ENCODE measurements at places on chromosomes 4 and X.

- DNase-seq = no peak
Measured at GRCh38 chr4:22480675-22481327, 35.1 kb downstream of the ADGRA3 start.

DNA sequence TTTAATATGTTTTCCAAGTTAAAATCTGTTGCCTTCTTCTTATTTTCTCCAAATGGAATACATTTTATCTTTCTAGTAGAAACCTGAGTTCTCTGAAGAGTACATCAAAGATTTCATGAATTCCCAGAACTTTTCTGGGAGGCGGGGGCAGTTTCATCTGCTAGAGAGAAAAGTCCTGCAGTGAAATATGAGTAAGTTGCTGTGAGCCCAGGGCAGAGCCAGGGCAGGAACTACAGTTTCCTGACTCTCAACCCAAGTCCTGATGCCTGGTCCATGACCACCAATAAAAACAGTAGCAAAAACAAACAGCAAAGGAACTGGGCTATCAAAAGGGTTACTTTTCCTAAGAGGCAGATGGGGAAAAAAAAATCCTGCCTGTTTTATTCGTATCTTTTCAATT lies 239.4 kb upstream of the CTSO start:
- no peak for DNase-seq

DNA sequence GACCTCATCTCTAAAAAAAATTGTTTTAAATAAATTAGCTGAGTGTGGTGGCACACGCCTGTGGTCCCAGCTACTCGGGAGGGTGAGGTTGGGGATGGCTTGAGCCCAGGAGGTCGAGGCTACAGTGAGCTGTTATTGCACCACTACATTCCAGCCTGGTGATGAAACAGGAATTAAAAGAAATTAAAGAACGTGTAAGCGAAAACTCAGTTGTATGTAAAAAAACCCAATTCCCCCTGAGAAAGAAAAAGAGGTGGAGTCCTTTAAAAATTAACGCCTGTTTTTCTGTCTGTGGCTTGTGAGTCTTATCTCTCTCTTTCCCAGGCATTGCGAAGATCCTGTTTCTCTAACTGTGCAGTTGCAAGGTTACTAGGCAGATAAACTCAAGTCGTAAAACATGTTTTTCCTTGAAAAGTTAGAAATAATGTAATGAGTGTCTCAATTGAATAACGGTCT lies 22.1 kb downstream of the EPGN start:
- no peak for DNase-seq

DNA sequence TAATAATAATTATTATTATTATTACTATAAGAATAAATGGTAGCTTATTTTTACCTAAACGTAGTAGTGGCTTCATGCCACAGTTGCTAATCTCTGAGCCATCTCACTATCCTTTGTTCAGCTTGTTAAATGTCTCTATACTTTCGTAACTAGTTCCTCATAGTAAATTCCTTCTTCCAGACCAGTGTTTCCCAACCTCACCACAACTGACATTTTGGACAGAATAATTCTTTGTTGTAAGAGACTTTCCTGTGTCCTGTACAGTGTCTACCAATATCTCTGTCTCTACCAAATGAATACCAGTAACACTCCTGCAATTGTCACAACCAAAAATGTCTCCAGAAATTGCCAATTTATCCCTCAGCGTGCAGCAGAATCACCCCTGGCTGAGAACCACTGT lies 1040.9 kb downstream of the DMD start:
- DNase-seq = no peak

GRCh38 chr4:137376312-137376711 lies 156.0 kb downstream of the PCDH18 start:
- DNase-seq = no peak

DNA sequence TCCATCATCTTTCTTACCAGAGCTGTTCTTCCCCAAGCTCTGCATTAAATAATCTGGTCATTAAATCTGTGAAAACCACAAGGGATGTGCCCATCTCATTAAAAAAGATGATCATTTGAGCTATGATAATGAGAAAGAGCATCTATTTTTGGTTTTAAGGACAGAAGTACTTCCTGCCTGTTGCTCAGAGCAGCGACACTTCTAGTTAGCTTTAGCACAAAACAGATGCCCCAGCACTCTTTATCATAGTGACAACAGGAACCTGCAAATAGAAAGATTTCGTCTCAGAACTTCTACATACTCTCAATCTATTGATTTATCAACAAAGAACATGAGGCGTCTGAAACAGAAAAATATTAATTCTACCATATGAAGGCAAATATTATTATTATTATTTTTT lies 140.1 kb downstream of the APBB2 start:
- no peak for DNase-seq

DNA sequence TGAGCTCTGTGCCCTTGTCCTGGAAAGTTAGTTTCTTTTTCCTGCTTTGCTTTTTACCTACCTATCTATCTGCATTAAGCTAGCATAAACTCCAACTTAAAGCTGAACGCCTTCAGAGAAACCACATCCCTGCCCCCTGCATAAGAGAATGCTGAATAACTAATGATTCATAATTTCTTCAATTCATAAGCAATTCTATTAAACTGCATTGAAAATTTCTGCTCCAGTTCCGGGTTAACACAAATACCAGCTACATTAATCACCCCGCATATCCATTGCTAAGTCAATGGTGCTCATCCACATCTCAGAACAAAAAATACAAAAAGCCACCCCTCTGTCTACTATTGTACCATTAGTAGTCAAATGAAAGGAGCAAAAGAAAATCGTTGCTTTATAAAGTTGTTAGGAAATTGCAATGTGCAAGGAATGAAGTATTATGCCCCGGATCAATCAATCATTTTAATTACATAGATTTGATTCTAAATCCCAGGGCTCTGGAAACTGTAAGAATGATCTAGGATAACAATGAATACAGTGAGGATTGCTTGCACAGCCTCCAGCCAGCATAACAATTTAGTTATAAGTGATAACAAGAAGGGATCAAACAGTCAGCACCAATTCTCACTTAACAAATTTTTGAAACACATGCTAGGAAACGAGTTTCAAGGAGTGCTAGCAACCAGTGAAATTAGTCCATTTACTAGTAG lies 106.8 kb downstream of the ELOVL6 start:
- DNase-seq = no peak

- no peak for DNase-seq
Measured at GRCh38 chr4:30903502-30904214, 183.5 kb downstream of the PCDH7 start.

GRCh38 chrX:154036513-154036912 lies 16.8 kb upstream of the IRAK1 start:
- no peak for DNase-seq

DNA sequence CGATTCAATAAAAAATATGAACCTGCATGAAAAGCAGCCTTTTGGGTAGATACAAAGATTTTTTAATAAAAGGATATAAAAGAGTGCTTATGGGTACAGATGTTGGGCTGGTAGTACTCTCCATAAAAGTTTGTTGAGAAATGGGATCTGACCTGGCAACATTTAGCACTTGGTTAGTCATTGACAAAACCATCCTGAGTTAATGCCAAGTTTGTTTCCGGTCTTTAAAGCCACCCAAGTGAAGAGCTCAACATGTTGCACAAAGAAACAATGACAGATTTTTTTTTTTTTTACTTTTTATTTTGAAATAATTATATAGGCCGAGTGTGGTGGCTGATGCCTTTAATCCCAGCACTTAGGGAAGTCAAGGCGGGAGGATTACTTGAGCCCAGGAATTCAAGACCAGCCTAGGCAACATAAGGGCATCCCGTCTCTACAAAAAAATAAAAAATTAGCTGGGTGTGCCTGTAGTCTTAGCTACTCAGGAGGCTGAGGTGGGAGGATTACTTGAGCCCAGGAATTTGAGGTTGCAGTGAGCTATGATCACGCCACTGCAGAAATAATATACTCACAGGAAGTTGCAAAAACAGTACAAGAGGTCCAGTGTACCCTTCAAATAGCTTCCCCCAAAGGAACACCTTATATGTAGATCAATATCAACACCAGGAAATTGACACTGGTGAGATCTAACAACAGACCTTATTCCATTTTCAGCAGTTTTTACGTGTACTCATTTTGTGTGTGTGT lies 16.6 kb downstream of the CHST7 start:
- no peak for DNase-seq

- no peak for DNase-seq
Measured at GRCh38 chr4:68129793-68130192, at the start of gene TMPRSS11F. Gene TMPRSS11F (minus strand): TSS chr4:68129869. CDS start chr4:68129820, 49 bp downstream.

DNA sequence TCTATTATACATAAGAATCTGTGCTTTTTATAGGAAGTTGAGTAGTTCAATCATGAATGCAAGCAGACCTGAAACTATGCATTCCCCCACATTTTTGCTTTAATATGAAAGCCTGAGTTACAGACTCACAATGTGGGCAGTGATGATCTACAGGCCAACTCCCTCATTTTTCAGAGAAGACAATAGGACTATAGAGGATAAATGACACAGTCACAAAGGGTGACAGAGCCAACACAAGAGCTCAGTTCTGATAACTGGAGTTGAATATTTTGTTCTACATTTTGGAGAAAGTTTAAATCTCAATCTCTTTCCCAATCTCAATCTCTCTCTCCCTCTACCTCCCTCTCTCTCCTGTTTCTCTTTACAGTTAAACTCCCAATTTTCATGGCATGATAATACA lies 27.0 kb downstream of the MBNL3 start:
- DNase-seq = no peak

DNA sequence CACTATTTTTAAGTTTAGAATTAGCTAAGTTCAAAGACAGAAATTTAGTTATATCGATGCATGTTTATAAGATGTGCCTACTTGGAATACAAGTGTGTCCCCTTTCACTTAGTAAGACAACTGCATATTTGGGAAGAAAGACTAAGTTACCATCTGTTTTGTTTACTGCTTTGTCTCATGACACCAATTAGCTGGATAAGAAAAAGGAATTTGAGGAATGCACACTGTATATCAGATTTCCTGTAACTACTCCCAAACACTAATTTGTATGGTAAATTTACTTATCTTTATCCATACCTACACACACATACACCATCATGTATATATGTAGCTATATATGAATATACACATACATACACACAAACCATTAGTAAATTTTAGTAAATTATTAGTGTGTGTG lies 1442.8 kb upstream of the IGFBP7 start:
- no peak for DNase-seq

DNA sequence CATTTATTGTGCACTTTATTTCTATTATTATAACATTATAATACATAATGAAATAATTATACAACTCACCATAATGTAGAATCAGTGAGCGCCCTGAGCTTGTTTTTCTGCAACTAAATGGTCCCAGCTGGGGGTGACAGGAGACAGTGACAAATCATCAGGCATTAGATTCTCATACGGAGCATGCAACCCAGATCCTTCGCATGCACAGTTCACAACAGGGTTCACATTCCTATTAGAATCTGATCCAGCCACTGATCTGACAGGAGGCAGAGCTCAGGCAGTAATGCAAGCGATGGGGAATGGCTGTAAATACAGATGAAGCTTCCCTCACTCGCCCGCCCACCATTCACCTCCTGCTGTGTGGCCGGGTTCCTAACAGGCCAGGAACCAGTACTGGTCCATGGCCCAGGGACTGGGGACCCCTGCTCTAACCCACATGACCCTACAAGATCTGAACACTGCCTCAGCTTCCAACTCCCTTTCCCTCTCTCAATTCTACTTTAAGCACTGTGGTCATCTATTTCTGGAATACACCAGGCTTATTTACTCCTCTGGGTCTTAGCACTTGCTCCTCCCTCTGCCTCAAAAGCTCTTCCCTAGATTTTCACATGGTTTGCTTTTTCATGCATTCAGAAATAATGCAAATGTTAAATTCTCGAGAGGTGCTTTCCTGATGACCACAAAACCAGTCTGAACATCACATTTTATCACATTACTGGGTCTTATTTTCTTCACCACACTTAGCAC lies 166.8 kb upstream of the HCCS start:
- DNase-seq = no peak

DNA sequence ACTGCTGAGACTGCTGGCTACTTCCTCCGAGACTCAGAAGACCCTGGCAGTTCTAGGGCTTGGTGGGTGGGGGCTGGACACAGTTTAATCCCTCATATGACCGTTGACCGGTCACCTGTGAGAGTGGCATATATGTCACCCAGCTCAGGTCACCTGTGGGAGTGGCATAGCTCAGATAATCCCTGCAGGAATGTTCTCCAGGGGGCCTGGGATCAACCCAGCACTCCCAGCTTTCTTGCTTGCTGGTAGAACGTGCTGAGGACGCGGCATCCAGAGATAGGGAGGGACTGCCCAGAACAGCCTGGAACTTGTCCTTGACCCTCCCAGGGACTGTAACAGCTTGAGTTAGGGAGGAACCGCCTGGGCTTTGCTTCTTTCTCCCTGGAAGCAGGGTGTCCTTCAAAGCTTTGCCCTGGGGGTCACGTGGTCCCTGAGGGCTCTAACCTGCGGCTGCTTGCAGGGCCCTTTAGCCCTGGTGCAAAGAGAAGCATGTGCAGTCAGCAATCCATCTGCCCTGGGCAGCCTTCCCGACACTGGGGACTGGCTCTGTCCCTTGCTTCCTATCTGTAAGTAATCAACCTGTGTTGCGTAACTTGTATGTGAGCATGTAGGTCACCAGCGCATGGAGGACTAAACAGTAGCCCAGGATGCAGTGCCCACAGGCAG lies 55.3 kb downstream of the ZFYVE28 start:
- no peak for DNase-seq

GRCh38 chr4:100679926-100680325 lies 162.1 kb upstream of the EMCN start:
- no peak for DNase-seq

DNA sequence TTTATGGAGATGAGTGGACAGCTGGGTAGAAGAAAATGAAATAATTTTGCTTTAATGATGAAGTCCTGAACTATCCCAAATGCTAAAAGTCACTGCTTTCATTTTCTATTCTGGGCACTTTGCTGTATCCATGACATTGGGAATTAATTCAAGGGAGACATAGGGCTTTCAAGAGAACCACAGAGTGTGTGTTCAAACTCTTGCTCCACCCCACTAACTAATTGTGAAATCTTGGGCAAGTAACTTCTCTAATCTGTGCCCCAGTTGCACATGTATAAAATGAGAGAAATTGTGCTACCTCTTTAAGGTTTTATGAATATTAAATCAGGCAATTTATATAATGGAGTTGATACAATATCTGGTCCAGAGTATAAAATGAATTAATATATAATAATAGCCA lies 1422.0 kb downstream of the ADGRL3 start:
- no peak for DNase-seq

- DNase-seq = no peak
Measured at GRCh38 chr4:108889696-108890483, 127.0 kb upstream of the ETNPPL start.

DNA sequence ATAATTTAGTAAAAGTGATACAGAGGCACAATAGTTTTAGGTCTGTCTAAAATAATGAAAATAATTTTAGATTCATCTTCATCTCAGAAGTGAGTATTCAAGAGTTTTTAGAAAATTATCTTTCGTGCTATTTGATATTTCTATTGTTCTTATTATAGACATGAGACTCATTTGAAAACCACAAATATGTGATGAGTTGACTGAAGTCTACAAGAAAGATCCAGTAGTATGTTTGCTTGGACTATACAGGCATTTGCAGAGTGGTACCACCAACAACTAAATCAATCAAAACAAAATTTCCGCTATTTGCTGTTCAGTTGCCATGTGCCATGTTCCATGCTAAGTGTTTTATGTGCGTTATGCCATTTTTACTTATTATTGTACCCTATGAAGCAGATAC lies 1318.5 kb downstream of the STIM2 start:
- no peak for DNase-seq

Measured in stimulated activated CD4-positive, alpha-beta T cell treated with anti-CD3 and anti-CD28 coated beads, Interleukin-2, amount 100 ng/mL, for 24 hours (primary cell).